ENCODE measurements at places on chromosomes 16 and 17.

DNA sequence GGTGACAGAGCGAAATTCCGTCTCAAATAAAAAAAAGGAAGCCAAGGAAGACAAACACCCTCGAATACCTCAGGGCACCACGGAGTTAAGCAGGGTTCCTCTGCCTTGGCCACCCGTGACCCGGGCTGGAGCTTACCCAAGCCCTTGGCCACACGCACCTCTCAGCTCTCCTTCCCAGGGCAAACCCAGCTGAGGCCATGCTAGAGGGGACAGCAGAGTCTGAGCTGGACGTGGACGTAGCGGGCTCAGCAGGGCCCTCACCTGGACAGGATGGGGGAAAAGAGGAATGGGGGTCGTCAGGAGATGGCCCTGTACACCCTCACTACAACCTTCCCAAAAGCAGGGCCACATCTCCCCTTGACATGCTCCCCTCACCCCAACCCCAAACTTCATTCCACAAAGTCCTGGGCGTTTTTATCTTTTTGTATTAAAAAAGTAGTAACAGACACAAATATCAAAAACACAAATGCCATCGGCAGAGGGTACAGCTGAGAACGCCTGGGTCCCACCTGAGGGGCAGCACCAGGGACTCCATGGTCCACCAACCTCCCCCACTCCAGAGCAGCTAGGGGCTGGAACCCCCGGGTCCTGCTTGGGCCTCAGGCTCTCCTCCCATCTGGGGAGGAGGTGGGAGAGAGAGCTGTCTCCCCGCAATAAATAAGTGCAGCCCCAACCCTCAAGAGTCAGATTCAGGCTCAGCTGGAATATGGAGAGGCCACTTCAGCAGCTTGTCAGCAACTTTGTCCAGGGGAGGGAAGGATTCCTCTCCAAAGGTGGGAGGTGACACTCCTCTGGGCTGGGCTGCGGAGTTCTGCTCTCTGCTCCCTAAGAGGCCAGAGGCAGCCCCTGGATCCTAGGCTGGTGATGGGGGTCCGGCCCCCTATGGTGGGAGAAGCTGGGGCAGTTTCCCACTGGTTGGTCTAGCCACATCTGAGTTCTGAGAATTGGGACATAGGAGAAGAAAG is 11.9 kb downstream of the PER1 start:
- no peak for DNase-seq

- DNase-seq: no peak
These were observed 213.7 kb downstream of the COPRS start for GRCh38 chr17:31645351-31645750.

DNA sequence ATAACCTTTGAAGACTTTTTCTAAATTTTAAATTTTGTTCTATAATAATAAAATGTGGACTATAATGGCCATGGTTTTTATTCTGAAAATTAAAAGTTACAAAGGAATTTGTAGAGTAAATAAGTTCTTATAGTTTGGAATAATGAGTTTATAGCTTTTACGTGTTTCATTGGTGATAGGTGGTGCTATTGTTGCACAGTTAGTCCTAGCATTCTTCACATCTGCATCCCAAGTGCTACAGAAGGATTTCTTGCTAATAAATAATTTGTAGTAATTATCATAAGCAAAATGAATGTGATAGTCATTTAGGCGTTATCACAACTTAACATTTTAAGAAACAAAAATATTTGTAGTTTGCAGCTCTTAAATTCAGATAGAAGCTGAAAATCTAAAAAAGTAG is 67.9 kb downstream of the BCAS3 start:
- DNase-seq: no peak

DNA sequence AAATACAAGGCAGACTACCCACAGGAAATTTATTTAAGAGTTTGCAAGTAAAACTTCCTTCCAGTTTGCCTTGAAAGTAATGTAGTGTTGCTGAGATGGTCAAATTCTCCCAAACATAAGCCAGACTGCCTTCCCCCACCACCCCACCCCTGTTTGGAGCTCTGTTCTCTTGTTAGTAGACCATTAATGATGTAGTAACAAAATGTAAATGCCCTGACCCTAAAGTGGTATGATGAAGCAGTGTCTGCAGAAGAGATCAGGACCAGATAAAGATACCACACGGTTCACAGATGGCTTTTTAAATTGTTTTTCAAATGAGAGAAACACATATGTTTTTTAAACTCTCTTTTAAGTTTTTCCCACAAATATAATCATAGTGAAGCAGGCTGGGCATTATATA is 136.4 kb upstream of the TMEM97 start:
- DNase-seq: no peak

DNA sequence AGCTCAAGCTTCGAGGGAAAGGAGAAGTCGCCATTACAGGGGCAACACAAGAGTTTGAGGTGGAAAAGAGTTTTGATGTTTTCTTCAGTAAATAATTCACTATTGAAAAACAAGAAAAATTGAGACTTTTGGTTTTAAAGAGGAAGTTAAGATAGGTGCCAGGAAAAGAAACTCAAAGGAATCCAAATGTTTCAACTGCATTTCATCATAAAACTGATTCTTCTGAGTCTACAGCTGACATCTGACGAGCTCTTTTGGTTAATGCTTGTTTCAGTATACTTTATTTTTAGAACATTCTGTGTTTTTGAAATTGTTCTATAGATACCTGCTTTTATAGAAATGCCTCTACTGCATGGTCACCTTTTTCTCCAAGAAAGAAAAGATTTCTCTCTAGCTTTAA is 54.0 kb downstream of the ERN1 start:
- no peak for DNase-seq

DNA sequence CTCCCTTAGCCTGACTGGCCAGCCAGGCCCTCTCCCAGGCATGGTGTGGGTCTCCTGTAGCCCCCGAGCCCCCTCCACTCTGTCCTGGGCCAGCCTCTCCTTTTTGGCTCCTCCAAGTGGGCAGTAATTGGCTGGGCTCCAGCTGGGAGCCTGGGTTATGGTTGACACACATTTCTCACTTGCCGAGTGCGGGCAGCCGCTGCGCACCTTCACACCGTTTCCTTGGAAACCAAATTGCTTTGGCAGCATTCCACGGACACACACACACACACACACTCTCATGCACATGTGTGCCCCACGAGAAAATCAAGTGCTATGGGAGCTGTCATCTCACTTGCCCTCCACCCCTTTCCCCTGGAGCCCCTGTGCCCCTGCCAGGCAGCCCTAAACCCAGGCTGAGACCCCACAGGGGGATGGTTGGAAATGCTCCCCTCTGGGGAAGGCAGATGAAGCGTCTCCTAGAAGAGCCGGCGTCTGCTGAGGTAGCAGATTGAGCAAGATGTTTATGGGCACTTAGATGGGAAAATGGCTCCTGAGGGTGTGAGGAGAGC is 402.7 kb upstream of the TNRC6C start:
- DNase-seq: no peak

GRCh38 chr16:4115209-4115948 is 863 bp downstream of the ADCY9 start:
- DNase-seq: peak; percentile 70

DNA sequence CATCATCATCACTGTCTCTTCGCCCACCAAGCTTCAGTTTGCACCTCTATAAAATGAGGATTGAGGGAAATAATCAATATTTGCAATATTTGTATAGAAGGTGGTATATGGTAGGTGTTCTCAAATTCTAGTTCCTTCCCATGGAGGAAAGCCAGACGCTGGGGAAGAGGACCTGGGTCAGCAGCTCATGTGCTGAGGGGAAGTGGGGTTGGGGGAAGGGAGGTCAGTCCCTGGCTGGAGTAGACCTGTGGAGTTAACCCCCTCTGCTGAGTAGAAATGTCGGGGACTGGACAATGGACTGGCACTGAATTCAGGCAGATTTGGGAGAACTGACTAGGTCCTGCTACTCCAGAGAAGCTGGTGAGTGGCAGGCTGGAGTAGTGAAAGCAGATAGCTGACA is 12.8 kb upstream of the ITGB3 start:
- no peak for DNase-seq

GRCh38 chr16:73707863-73708262 is 588.8 kb upstream of the PSMD7 start:
- DNase-seq: no peak

DNA sequence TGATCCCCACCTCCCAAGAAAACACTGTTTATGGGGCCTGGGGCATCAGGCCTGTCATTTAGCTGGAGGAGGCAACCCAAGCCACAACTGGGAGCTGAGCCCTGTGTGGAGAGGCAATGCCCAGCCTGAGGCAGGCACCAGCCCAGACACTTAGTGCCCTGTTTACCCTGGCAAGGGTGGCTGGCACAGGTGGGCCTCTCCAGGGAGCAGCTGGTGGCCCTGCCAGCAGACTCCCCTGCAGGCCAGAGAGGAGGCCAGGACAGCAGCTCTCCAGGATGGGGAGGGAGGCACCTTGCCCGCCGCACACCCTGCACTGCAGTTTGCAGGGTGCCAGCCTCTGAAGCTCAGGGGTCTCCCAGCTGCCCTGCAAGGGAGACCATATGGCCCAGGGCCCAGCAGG is 9.1 kb upstream of the TMEM92 start:
- no peak for DNase-seq

DNA sequence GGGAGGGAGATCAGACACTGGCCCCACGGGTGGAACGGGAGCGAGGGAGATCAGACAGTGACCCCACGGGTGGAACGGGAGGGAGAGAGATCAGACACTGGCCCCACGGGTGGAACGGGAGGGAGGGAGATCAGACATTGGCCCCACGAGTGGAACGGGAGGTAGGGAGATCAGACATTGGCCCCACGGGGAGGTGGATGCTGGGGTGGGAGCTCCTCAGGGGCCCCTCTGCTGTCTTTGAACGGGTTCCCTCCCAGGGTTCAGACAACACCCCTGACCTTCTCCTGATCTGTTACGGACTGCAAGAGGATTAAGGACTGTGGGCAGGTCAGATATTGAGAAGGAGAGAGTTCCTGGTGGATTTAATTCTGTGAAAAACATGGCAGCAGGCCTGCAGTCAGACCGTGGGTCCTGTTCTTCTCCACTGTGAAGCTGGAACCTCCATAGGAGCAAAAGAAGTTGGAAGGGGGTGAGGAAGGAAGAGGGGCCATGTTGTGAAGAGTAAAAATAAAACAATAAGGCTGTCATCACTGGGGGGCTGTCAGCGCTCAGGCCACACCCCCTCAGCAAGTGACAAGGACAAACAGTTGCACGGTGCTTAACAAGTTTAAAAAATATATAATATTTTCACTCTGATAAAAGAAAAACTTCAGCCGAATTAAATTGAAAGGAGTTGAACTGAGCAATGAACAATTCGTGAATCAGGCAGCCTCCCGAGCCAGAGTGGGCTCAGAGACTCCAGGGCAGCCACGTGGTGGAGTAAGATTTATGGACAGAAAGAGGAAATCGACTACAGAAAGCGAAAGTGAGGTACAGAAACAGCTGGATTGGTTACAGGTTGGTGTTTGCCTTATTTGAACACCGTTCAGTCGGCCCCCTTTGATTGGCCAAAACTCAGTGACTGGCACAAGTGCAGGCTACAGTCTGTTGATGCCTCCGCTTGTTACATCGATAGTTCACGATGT is 348.7 kb upstream of the TNRC6C start:
- DNase-seq: peak; percentile 58

GRCh38 chr17:8887834-8888703 is 20.6 kb upstream of the PIK3R6 start:
- DNase-seq: peak; percentile 41

GRCh38 chr17:38825762-38826247 is 684 bp upstream of the CWC25 start:
- no peak for DNase-seq

GRCh38 chr17:31299624-31300023 is 2.6 kb upstream of the OMG start:
- DNase-seq: no peak

- peak; percentile 85 for DNase-seq
These were observed 19.9 kb downstream of the PSME3IP1 start for GRCh38 chr16:57165938-57166337.

DNA sequence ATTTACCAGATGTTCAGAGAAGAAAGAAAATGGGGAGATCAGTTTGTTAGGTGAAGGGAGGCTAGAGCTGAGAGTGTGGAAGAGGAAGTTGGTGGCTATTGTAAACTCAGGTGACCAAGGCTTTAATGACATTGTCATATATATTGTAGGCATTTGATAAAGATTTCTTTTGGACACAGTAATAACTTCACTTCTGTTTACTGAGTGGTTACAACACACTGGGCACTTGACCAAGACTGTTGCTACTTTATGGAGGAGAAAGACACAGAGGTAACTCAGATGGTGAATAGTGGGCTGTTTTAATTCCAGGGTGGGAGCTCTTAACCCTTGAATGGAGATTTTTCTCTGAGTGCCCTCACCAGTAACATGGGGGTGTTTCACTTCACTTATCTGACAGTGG is 46.0 kb downstream of the TNRC6A start:
- peak; percentile 29 for DNase-seq

DNA sequence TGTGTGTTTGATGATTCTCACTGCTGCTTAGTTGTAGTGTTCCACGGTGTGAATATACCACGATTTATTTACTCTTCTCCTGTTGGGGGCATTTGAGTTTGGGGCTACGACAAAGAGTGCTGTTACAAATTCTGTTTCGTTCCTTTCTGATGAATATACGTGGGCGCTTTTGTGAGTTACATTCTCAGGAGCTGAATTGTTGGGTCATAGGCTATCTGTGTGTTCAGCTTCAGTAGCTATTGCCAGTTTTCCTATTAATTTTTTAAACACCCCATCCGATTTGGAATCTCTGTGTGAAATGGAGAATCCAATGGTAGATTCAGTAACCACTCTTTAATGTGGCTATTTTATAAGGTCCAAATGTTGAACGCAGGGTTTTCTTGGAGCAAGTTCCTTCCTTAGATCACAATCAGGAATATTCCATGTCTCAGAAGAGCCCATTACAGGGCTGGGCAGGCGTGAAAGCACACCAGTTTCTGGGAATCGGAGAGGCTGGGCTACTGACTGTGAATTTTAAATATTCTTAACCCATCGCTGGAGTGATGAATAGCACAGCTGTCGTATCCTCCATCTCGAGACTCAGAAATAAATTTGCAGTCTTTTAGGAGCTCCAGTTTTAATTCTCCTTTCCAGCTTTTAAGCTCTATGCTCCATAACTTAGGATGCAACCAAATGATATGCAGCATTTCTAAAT is 115.9 kb downstream of the PITPNC1 start:
- no peak for DNase-seq

DNA sequence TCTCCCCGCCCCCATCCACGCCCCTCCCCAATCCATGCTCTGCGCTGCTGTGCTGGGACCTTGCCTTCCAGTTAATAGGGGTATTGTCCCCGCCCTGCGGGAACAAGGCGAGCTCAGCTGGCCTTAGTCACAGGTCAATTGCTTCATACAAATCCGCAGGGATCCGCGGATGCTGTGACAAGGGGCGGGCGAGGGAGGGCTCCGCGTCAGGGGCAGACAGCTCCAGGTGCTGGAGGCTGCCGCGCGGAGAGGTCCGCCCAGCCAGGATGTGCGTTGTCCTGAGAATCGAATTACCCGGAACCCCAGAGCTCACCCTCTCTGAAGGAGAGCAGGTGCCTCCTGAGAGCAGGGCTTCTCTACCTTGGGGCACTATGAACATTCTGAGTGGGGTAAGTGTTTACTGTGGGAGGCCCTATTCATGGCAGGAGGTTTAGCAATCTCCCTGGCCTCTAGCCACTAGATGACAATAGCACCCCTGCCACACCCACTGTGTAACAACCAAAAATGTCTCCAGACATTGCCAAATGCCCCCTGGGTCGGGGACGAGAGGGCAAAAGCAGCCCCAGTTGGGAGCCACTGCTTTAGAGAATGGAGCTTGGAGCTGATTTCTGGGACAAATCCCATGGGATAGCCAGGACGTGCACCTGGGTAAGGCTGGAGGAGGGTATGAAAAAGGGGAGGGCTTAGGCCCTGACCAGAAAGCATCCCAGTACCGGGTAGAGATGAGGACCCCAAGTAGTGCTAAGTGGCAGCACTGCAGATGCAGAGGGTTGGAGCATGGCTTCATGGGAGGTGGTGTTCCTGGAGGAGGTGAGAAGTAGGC is 138.2 kb downstream of the CYLD start:
- no peak for DNase-seq

Measured in foreskin fibroblast (primary cell).